ENCODE measurements at places on chromosomes 12 and 14.

- no peak for DNase-seq
Measured at GRCh38 chr14:93528884-93529558, 98.3 kb downstream of the UNC79 start.

DNA sequence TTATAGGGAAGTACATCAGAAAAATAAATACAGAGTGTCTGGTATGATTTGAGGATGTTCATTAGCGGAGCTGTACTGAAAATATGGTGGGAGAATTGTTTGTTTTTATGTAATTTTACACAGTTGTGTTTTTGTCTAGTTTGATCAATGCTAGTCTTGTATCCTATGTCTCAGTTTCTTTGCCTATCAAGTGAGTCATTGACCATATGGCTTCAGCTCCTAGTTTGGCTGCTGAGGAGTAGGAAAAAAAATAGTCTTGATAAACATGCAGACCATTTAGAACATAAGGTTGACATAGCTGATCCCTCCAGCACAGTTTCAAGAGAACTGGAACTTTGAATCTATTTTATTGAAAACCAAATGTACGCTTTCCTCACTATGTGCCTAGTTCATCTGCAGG is 1292.1 kb upstream of the FLRT2 start:
- no peak for DNase-seq

GRCh38 chr14:98819132-98819866 is 452.7 kb downstream of the BCL11B start:
- DNase-seq = no peak

DNA sequence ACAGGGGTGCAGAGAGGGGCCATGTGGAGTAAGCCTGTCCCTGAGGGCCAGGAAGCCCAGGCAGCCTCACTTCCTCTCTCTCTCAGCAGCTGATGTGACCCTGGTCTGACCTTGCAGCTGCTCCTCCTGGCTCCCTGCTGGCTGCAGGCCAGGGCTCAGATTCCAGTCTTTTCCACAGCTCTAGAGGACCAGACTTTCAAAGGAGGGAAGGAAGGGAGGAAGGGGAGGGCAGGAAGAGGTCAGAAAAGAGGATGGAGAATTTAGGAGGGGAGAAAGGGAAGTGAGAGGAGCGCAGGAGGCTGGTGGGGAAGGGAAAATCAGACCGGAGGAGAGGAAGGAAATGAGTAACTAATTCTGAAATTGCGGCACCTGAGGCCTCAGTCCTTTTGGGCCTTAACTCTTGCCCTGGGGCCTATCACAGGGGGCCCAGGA is 40.9 kb upstream of the VASH1 start:
- DNase-seq = no peak

DNA sequence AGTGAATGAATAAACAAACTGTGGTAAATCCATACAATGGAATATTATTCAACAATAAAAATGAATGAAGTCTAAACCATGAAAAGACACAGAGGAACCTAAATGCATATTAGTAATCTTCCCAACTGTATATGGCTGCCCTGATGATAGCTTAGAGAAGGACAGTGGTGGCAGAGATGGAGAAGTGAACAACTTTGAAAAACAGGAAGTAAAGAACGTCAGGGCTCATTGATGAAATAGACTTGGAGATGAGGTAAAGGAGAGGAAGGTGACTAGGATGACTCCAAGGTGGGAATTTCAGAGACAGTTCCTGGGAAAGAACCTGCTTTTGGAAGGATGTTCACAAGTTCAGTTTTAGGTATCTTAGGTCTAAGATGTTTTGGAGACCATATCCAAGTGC is 36.3 kb upstream of the NT5DC3 start:
- DNase-seq = no peak

DNA sequence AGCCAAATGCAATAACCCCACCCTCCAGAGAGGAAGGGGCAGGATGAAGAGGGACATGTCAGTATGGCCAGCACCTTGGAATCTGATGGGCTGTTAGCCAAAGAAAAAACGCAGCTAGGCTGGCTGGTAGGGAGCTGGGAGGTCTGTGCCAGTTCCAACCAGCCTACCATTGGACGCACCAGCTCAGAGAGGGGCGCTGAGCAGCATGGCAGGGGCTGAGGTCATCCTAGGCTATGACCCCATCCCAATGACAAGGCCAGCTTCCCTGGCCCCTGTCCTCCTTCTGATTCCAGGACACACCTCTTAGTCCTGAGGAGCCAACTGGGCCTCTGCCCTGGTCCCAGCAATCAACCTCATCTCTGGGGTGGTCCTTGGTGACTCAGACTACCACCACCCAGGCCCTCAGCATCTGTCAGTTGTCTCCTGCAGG is 12.2 kb downstream of the ACTN1 start:
- no peak for DNase-seq

DNA sequence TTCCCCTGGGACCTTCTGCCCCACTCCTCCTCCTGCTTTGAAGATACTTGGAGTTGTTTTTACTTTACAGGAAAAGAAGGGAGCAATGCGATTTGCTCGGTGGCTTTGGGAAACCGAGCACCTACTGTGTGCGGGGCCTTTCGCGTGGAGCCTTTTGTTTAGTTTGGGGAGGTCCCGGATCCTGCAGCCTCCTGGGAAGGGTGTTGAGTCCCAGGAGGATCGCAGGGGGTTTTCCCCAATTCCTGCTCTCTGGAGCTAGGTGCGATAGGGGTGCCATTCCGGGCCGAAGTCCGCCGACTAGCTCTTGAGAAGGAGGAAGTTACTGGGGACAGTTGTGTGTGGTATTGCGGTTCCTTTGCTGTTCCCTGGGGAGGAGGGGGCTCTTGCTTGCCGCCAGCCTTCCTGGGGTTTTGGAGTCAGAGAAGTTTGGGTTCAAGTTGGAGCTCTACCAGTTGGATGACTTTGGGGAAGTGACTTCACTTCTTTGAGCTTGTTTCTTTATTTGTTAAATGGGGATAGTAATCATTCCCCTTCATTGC is 1.1 kb downstream of the BRI3BP start:
- no peak for DNase-seq

DNA sequence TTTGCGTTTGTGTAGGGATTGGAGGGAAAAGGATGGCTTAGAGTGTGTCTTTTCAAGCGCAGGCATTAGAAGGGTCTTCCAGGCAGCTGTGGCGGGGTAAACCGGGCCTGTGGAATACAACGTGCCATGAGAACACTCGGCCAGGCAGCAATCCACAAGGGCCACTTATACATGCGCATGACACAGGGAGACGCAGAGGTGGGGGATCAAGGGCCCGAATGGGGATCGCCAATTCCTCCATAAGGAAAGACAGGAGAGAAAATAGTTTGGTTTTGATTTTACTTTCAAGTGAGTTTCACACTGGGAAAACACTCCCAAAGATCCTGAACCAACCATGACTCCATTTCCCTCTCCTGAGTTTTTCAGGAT is 71.6 kb downstream of the SPRING1 start:
- DNase-seq = no peak

GRCh38 chr12:11960646-11961045 is 110.1 kb upstream of the BCL2L14 start:
- DNase-seq = no peak

- no peak for DNase-seq
Measured at GRCh38 chr12:23949348-23950209, at the start of gene SOX5. Gene SOX5, minus strand, starts transcription at chr12:23949670. Its CDS starts 69 bp downstream, at chr12:23949601.

GRCh38 chr12:57360468-57360867 is 70.4 kb downstream of the R3HDM2 start:
- no peak for DNase-seq

DNA sequence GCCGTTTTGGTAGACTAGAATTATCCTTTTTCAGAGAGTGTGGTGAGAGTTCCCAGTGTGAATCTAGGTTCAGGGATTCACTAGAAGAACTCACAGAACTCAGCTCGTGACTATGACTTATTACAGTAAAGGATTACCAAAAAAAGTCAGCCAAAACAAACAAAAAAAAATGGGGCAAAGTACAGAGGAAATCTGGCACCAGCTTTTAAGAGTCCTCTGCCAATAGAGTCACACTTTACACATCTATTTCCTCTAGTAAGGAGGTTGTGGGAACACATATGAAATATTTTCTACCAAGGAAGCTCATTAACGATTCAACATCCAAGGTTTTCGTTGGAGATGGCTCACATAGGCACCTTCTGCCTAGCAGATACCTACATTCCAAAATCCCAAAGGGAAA is 28.2 kb downstream of the TSPAN19 start:
- no peak for DNase-seq

DNA sequence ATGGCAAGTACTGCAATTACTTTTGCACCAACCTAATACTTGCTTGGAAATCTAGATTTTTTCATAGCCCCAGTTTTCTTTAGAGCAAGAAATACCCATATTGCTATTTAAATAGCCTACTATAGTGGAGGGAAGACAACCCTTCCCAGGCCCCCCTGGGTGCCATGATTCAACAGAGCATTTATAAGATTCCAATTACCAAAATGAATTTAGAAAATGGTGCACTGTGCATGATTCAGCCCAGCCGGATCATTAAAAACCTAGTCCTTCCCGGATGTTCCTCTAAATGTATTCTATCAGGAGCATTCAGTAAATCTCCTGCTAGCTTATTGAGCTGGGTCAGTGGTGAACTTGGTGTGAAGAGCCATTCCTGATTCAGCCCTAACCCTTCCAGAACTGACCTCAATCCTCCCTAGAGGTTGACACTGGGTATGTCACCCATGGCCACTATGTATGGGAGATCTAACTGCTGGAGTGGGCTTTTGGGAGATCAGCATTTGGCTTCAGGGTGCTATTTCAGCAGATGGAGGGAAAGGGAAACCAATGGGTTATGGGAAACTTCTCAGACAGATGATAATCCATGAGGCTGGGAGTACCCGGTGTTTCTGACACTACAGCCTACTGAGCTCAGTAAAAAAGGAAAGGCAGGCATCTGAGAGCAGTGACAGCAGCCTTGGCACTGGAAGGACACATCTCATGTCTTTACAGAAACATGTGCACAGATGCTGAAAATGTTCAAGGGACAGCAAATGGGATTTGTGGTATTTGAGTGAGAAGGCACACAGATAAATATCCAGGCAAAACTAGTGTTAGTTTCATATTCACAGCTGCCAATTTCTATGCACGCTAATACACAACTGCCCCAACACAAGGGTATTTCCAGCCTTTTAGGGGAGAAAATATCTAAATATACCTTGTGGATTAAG is 258.9 kb downstream of the DPF3 start:
- no peak for DNase-seq

DNA sequence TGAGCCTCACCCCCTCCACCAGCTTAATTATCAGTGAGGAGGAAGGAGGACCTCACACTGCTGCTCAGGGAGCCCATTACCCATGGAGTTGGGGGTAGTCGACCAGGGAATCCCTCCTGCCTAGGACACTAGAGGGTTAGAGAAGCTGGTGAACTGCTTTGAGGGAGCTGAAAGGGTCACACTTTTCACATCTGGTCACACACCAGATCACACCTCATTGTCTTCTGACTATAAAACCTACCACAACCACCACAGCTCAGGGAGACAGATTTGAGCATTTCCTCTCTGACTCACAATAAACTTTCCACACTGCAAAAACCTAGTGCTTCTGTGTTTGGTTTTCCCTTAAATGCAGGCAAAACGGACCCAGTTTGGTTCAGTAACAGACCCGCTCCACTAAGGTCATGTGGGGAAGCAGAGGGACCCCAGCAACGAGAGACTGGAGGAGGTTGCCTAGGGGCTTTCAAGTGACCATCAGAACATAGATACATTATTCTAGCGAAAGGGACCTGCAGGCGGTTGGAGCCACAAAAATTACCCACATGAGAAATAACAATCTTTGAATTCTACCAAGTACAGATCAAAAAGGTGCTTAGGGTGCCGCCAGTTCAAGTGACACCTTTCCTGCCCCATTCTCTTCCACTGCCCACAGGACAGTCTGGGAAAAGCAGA is 151.4 kb upstream of the AVPR1A start:
- no peak for DNase-seq

- no peak for DNase-seq
Measured at GRCh38 chr12:23221066-23221465, 596.1 kb downstream of the ETNK1 start.

DNA sequence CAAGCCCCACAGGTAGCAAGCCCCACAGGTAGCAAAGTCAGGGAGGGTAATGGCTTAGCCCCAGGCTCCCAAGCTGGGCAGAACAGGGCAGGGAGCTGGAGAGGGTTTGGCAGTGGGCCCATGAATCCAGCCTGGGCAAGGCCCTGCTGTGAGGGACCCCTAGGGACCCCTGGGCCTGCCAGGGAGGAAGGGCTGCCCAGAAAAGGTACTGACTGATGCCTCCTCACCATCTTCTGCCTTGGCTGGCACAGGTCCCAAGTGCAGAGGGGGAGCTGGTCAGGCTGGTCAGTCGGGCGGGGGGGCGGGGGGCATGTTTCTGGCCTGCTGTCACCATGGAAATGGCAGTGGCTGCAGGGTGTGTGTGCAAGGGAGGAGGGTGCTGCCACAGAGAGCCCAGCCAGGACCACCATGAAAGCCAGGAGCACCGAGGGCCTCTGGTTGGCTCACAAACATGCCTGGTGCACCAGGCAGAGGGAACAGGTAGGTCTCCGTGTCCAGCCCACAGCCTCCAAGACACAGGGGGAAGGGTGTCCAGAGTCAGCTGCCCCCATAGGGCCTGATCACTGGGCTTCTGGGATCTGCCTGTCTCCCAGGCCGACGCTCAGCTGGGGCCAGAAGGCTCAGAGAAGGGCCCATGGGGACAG is 1.5 kb upstream of the CRIP2 start:
- no peak for DNase-seq

DNA sequence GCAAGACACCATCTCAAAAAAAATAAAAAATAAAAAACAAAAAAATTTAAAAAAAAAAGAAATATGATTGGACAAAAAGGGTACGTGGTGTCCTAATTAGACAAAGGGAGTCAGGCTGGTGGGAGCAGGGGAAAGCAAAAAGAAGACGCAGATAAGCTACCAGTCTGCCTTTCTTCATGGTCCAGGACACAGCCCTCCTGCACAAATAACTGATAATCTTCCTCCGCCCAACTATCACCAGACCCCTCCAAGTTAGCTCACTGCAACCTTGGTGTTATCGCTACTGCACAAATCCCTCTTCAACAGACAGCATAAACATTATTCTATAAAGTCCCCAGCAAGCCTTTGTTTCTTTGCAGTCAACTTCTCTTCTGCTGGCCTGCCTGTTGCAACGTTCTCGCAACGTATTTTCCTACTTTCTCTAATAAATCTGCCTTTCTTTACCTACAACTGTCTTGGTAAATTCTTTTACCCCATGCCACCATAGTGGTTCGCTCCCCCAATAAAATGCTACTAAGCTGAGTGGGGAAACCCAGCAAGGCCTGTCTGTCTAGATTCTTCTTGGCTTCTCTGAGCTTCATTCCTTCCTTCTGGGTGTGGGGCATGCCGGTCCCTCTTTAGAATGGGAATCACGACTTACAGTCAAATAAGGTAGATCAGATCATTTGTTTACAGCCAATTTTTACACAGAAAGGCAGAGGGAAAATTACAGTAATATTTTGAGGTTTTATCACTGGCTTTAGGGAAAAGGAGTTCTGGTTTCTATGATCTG is 14.6 kb upstream of the DNAL1 start:
- no peak for DNase-seq

- no peak for DNase-seq
Measured at GRCh38 chr12:80849337-80849736, 88.4 kb downstream of the LIN7A start.

GRCh38 chr12:8644345-8645248 is 18.0 kb downstream of the MFAP5 start:
- peak; percentile 33 for DNase-seq

GRCh38 chr14:94213741-94214140 is 39.6 kb downstream of the PPP4R4 start:
- DNase-seq = no peak

GRCh38 chr14:66359500-66359899 is 126.7 kb upstream of the CCDC196 start:
- DNase-seq = no peak

Measured in stimulated activated CD8-positive, alpha-beta memory T cell treated with anti-CD3 and anti-CD28 coated beads, Interleukin-4, amount 100 ng/mL, for 24 hours (primary cell).